HS-27A (cell line): ENCODE measurements at places on chromosomes 13 and 19.

GRCh38 chr13:110309661-110310524, 2.8 kb downstream of the COL4A2 start:
- DNase-seq, result no peak

DNA sequence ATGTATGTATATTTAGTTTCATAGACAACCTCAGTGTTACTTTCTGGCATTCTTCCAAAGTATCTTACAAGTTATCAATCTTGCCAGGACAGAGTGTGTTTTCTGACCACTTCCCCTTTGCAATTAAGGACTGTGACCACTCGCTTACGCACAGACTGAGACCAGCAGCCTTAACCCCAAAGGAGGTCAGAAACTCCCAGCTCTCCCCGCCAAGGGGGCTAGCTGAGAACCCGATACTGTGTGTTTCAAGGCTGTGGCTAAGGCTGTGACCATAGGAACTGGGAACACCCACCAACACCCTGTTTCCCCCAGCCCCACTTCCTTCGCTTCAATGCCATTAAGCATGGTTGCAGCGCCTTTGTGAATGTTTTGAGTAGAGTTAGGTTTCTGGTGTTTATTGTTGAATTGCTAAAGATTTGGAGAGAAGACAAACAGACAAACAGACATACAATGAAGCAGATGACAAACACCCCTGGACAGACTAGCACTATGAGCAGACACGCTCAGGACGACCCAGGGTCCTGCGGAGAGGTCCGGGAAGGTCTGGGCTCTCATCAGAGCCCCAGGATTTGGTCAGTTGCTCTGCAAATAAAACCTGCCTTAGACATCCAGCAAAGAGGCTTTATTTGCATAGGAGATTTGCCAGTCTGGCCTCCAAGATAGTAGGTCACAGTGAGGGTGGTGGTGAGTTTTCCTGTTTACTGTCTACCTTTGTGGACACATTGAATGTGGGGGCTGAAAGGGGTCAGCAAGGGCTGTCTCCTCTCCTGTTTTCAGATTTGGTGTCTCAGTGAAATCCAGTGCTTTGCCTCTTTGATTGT, 25.0 kb upstream of the TNFSF11 start:
- no peak for DNase-seq

DNA sequence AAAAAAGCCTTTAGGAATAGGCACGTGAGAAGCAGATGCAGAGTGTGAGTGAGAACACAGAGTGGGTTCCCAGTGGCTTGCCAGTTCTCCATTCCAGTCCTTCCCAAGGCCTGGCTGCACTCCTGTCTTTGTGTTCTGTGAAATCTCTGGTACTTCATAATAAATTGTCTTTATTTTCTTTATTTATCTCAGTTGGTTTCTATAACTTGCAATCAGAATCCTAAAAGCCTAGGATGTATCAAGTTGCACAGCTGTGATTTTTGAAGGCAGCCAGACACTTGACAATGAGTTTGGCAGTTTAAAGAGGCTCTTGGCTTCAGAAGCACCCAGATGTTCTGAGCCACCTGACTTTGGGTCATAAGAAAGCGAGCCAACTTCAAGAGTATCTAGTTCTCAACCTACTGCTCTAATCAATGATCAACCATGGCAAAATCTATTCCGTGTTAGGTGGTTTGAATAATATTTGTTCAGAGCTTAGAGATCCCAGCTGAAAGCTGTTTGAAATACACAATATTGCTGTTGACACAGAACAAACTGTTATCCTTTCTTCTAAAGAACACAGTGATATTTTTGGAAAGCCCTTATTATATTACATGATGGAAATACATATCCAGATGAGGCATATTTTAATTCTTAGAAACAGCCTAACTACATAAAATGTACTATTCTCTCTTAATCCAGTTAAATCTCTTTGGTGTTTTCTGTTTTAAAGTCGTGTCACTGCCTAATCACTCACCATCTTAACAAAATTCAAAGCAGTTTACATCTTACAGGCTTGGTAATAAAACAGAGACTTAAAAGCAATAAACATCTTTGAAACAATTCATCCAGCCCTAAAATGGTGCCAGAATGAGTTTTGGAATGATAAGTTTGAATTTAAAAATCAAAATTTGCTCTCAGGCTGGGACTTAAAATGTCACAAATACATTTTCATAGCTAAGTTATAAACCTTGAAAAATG, 483.0 kb upstream of the NBEA start:
- DNase-seq, result no peak

DNA sequence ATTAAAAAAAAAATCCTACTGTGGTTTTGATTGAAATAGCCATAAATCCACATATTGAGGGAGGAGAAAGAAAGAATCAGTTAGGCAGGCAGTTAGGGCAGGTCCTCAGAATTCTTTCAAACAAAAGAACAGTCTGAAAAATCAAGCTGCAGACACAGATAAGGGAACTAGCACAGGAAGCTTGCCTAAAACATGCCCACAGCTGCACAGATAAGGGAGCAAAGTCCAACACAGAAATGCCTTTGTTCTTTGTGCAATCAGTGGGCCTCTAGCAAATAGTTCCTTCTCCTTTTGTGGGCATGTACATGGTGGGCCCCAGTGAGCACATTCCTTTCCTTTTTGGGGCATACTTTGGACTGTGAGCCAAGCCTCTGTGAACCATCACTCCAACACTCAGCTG, 42.7 kb downstream of the UTP14C start:
- no peak for DNase-seq

- no peak for DNase-seq
Observed at GRCh38 chr13:114038211-114038613, 64.3 kb upstream of the C13orf46 start.

DNA sequence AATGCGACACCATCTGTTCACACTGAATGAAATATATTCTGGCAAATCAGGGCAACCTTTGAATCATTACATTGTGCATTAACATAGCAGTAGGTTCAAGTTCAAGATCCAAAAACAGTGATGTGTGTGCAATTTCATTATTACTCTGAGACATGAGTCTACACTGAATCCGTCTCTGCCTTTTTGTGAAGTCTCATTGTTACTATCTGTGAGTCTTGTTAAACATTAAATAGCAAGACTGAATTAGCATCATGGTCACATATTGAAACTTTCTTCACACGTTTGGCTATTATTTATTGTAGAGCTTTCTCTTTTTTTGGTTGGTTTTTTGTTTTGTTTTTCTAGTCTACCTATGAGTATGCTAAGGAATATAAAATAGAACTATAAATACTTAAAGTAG, 117.1 kb upstream of the SLITRK5 start:
- DNase-seq, result no peak
